ENCODE measurements at places on chromosomes 4 and X.

DNA sequence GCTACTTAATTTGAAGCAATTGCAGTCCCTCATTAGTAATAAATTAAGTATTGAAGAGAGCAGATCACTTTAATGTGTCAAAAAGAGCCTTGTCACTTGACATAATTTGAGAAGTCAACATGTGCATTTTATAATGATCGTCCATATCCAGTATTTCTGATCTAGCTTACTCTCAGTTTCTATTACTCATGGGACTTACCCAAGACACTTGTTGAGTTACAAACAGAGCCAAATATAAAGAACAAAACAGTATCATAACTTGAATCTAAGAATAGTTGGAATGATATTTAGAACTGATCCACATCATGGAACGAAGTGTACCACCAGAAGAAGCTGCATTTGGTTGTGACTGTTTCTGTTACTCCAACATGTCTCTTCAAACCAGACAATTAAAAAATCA is 54.7 kb downstream of the SLITRK4 start:
- DNase-seq = no peak

GRCh38 chrX:15549189-15550012 is 48.8 kb downstream of the BMX start:
- DNase-seq = no peak

- DNase-seq = no peak
Observed at GRCh38 chr4:186240848-186241491, 13.7 kb downstream of the KLKB1 start.

DNA sequence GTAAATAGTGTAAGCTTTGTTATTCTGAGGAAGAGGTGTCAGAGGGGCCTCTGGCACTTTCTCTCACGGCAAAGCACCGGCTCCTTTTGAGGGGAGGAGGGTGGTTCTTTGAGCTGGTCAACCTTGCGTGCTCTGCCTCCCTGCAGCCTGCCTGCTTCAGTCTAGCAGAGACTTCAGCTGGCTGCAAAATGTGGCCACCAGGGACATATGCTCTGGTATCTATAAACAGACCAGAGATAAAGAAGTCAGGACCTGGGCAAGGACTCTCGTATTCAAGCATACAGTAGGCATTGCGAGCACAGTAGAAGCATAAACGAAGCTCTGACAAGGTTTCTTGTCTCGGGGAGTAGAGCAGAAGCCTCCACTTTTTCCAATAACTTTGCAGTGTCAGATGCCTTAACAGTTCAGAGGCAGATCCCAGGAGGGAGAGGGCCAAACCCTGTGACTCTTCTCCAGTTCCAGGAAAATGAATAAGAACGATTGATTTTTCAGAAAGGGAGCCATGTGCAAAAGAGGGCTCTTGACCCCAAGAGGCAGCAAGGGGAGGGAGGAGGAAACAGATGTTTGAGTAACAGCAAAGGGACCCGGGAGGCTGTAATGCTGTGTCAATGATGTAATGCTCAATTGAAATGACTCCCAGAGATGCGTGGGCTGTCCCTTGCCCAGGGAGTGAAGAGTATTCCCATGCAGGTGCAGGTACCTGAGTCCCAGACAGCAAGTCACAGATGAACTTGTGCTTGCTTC is 57.9 kb upstream of the TEX13D start:
- no peak for DNase-seq

- no peak for DNase-seq
Observed at GRCh38 chrX:78545233-78545632, 113.9 kb downstream of the RTL3 start.

DNA sequence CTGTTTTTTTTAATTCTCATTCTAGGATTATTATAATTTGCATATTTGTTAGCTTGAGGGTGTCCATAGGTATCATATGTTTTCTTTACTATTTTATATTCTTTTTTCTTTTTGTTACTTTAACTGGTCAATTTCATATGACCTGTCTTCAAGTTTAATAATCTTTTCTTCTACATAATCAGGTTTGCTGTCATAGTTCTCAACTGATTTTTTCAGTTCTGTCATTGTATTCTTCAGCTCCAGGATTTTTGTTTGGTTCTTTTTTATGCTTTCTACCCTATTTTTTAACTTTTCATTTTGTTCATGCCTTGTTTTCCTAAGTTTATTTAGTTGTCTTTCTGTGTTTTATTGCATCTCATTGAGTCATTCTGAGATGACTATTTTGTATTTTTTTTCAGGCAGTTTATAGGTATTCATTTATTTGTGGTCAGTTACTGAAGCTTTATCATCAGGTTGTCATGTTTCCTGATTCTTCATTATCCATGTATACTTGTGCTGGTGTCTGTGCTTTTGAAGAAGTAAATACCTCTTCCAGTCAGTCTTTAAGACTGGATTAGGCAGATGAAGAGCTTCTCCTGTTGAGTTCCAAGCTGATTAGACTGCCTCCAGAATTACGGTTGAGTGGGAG is 220.3 kb upstream of the VEGFC start:
- no peak for DNase-seq

DNA sequence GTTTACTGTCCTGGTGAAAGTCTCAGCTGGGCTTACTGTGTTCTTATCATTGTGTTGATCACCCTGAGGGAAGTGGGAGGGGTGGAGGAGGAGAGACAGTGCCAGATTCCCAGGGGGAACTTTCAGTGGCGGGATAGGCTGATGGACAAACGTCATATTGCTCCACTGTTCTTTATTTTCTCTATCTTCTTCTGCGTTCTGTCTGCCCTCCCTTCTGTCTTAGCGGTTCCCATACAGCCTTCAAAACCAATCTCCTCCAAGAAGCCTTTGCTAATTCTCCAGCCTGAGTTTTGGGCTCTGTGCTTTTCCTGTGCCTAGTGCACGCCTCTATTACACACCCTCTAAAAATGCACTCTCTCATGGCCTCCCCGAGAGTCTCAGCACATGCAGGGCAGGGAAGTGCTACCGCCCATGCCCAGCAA is 448.7 kb upstream of the FAT1 start:
- DNase-seq = no peak

DNA sequence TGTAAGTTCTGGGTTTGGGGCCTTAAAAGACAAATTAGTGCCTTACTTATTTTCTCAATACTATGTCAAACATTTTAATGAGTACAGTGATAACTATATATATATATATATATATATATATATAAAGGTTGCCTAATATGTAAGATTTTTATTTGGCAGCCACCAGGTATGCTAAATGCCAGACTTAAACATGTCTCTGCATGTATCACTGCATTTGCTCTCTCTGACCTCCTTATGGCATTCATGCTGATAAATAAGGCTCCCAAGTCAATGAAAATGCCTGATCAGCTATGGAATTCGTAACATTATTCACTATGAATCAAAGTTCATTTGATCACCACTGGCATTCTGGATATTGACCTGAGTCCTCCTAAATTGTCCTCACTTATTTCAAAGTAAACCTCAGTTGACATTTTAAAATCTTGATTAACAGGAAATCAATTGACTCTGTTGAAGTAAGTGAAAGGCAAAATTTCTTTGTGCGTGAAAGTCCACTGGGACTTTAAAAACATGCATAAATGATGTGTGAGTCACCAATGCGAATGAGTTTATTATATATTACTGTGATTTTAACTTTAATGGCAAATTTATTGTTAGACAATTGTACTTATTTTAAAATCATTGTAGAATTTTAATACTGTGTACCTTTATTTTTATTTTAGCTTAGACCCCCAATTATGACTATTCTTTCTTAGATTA is 29.2 kb upstream of the AREG start:
- no peak for DNase-seq

- DNase-seq = no peak
Observed at GRCh38 chr4:90071289-90072235, 55.6 kb upstream of the CCSER1 start.

GRCh38 chrX:68676335-68676734 is 28.9 kb downstream of the STARD8 start:
- DNase-seq = no peak

GRCh38 chr4:188639479-188640100 is 500.3 kb downstream of the TRIML1 start:
- no peak for DNase-seq

- no peak for DNase-seq
Observed at GRCh38 chr4:140117947-140118346, 36.0 kb downstream of the MAML3 start.

GRCh38 chr4:36363024-36363423 is 81.6 kb downstream of the DTHD1 start:
- no peak for DNase-seq

- DNase-seq = no peak
Observed at GRCh38 chr4:63226229-63226628, 1183.0 kb downstream of the TECRL start.

DNA sequence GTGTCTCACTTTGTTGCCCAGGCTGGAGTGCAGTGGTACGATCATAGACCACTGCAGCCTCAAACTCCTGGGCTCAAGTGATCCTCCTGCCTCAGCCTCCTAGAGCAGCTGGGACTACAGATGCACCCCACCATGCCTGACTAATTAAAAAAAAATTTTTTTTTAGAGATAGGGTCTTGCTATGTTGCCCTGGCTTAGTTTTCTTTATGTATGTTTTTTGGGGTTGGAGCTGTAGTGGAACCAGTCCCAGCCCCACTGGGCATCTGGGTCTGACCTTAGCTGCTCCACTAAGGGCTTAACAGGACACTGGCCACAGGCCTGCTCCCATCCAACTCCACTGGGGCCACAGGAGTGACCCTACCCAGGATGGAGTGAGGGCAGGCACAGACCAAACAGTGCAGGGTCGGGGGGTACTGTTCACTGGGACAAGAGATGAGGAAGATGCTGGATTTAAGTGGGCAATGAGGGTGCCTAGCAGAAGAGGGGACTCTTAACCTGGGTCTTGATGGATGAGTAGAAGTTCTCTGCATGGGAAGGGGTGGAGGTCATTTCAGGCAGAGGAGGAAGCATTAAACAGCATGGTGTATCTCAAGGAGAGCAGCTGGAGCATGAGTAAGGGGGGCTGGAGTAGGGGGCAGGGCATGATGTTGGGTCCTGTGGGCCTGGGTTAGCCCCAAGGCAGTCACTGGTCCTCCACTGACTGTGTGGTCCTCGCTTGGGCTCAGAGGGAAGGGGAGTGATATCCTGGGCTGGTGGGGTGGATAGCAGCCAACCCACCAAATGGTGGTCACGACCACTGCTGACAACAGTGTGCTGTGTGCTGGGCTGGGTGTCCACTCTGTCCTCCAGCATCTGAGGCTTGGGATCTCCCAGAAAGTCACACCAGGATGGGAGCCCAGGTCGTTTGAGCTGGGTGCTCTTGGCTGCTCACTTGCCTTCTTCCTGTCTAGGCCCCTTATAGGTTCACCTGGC is 24.1 kb upstream of the ADD1 start:
- no peak for DNase-seq

GRCh38 chr4:14260591-14260990 is 633.1 kb upstream of the BOD1L1 start:
- DNase-seq = no peak

GRCh38 chr4:178414881-178415446 is 972.7 kb upstream of the AGA start:
- DNase-seq = no peak

GRCh38 chrX:146881521-146881920 is 67.0 kb upstream of the CXorf51A start:
- no peak for DNase-seq

- no peak for DNase-seq
Observed at GRCh38 chr4:116870686-116871085, 214.7 kb downstream of the TRAM1L1 start.

DNA sequence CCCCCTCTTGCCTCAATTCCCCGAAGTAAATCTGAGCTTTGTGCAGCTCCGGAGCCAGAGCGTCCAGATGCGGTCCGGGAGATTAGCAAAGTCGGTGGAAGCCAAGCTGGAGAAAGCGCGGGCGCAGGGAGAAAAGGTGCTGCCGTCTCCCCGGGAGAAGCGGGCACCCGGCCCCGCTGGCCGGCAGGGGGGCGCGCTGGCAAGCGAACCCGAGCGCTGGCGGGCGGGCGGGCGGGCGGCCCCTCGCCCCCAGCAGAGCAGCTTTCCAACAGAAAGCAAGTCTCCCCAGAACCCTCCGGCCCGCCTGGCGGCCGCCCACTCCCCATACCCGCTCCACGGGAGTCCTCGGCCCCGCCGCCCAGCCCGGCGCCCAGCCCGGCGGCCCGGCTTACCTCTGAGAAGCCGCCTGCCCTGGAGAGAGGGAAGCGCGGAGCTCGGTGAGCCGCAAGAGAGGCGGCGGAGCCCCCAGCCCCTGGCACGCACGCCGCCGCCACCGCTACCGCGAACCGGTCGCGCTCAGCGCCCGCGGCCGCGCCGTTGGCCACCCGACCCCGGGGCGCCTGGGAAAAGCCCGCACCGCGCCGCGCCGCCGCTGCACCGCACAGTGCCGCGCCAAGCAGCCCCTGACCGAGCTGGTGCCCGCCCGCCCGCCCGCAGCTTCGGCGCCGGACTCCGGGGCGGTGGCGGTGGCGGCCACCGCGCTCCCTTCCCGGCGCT is 529 bp upstream of the CITED1 start:
- no peak for DNase-seq

DNA sequence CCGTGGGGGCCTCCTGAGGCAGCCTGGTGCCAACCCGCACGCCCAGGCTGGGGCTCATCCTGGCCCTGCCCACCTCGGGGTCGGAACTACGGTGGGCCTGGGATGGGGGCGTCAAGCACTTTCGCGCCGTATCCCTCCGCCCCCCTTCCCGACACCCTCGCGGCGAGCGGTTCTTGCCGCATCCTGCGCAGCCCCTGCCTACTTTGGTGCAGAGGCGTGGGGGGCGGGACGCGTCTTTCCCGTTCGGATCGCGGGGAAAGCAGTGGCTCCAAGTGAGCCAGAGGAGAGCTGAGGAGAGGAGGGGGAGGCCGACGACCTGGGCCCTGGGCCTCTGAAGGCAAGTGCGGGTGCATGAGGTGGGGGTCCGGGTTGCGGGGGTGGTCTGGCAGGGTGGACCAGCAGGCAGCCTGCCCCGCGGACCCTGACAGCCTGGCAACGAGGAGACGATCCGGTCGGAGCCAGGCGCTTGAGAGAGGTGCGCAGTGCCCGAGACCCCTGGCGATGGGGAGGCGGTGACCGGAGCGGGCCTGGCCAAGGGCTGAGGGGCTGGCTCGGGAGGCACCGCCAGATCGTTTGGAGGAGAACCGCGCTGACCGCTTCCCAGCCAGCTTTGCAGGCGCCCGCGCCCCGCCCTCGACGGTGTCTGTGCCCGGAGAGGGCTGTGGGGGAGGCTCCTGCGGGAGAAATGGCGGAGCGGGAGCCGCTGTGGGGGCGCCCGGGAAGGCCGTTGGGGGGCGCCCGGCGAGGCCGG is at the start of gene GPRASP2:
TSS of gene GPRASP2 (plus strand) at position 233 of the 751 bp plus-strand sequence. CDS start 2,422 bp downstream, outside the sequence.
- no peak for DNase-seq

- no peak for DNase-seq
Observed at GRCh38 chr4:77310931-77311330, 153.9 kb downstream of the CCNG2 start.

DNA sequence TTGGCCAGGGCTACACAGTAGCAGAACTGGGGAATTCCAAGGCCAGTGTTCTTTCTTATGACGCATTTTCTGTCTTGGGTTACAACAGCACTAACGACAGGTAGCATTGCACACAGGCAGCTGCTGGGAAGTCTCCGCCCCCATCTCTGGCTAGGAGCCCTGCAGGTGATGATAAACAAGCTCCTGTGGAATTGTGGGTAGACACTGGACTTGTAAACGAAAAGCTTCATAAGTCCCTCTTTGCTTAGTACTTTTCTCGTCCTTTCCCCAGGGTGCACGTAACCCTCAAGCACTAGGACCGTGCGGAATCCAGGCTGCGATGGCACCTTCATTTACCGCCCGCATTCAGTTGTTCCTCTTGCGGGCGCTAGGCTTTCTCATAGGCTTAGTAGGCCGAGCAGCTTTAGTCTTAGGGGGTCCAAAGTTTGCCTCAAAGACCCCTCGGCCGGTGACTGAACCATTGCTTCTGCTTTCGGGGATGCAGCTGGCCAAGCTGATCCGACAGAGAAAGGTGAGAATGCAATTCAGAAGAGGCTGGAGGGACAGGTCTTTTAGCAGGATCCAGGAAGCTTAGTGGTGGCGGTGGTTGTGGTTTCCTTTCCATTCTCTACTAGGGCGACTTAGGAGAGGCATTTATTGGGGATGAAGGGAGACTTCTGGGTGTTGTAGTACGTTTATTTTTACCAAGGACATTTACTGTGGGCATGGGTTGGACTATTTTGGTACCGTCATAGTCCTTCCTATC is at the start of gene FAAH2:
TSS of gene FAAH2 (plus strand) at position 200 of the 745 bp plus-strand sequence. CDS start at position 320, 120 bp downstream.
- no peak for DNase-seq

All from GDM1 (cell line).